Esophagus mucosa (tissue), 1 donor: ENCODE measurements at places on chromosomes 11 and 22. TPM values are rescaled to one million over a fixed set of nuclear protein-coding genes. Genes with fewer than 3 reads are reported as not detected.

MAPK8IP1 gene
- 1.1 TPM for total RNA-seq

RFPL2 gene
- total RNA-seq, result not detected

CD3E gene
- 1.2 TPM for total RNA-seq

SELENOH gene
- 120 TPM for total RNA-seq

- ATAC-seq, result no peak
These were observed 162.3 kb downstream of the TRIM29 start for GRCh38 chr11:119975561-119976152.

DNA sequence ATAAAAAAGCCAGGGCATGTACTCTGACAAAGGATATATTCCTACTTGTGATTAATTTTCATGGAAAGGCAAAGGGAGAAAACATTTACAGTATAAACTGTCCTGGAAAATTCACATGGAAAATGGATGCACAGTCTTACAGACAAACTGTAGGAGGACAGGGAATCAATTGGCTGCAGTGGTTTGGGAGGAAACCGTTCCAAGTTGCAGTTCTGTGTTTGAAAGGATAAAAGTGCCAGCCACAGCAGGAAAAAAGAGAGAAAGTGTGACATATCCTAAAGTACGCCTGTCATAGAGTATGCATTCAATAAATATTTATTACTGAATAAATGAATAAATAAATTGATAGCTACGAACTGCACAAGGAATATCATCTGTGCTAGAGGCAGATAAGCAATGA lies 462.9 kb downstream of the RAB38 start:
- ATAC-seq, result no peak

DNA sequence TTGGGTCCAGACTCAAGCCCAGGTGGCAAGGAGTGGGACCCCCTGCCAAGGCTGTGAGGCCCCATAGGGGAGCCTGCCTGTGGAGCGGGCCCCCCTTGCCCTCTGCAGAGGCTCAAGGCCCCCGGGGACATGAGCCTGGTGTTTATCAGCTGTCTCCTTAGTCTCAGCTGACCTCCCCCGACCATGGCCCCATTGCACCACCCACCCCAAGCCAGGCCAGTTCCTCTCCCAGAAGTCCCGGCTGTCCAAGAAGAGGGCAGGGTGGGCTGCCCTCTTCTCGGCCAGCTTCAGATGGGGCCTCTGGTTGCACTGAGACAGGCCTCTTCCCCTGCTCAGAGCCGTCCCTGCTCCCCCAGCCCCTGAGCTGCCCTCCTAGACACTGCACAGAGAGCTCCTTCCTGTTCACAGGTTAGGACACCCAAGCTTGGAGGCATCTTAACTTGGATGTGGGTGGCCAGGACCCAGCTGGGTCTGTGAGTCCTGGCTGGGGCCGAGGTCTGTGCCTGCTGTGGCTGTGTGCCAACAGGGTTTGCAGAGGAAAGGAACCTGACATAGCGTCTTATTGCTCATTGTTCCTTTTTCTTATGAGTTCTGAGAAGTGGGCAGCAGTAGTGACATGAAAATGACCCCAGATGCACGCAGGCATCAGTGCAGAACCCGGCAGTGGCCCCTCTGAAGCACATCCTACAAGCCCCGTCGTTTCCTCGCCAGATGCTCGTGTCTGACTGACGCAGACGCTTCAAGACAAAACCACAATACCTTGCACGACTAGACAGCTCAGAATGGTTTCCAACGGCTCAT lies 5.4 kb downstream of the TRABD start:
- peak; percentile 3 for ATAC-seq

DNA sequence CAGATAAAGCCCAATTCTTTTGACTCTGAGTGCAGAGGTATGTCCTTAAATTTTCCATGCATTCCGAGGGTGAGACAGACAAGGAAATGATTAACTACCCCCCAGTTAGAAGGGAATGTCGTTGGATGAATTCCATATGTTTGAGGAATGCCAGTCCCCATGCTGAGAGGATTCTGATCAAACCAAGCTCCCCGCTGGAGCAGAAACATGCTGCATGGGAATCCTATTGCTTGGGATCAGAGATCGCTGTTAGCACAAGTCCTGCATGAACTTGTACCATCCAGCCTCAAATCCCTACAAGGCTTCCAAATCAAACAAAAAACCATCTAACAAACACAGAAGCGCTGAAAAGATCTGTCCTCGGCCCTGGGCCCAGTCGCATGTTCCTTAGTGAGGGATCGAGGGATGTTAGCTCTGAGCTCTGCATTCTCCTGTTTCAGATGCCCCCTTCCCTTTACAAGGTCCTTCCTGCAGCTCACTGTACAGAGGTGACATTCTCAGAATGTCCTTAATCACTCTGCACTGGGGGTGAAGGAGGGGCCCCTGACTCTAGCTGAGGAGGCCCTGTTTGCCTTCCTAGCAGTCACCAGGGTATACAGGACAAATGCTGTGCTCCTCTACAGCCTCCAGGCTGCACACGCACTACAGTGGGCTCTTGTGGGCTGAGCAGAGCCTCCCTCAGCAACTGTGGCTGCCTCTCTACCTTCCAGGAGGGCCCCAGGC lies 353.4 kb downstream of the TENM4 start:
- ATAC-seq, result peak; percentile 24

- no peak for ATAC-seq
These were observed 217.3 kb upstream of the MTNR1B start for GRCh38 chr11:92752122-92752521.

- ATAC-seq, result no peak
These were observed 7.8 kb downstream of the CLMP start for GRCh38 chr11:123187248-123187647.

GRCh38 chr22:44311855-44312170 lies 938 bp downstream of the SHISAL1 start:
- no peak for ATAC-seq
